Stimulated activated CD4-positive, alpha-beta T cell treated with anti-CD3 and anti-CD28 coated beads, TNF-alpha, amount 100 ng/mL, for 1 hour (primary cell): ENCODE measurements at places on chromosomes 7 and 10.

GRCh38 chr7:98119256-98119918 lies 12.7 kb downstream of the LMTK2 start:
- no peak for DNase-seq

GRCh38 chr7:22181663-22182062 lies 175.3 kb downstream of the RAPGEF5 start:
- DNase-seq = no peak

DNA sequence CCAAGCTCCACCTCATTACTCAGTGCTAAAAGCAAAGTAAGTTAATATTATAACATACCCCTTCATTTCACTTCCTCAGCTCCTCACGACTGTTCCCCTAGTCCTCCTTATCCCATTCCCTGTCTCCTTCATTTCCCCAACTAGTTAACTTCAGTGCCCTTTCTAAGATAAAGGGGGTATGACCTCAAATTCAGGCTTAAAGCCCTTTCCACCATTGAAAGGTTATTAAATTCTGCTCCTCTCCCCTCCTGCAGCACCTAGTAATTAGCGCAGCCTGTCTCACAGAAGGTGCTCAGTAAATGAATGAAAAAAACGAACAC lies 1.0 kb downstream of the CRPPA start:
- no peak for DNase-seq

DNA sequence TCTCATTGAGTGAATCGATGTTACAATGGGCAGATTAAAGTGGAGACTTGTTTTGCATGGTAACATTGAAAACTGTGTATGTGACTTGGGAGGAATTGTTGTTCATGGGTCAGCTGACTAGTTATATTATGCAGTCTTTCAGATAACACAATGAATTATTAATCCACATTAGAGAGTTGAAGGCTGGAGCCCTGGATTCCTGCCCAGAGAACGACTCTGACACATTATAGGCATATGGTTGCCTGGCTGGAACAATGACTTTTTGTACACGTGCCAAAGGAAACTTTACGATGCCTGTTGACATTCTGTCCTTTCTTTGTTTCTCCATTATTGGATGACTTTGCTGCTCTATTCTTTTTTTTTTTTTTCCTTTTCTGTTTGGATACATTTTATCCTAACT lies 52.3 kb upstream of the TMEM229A start:
- DNase-seq = no peak

DNA sequence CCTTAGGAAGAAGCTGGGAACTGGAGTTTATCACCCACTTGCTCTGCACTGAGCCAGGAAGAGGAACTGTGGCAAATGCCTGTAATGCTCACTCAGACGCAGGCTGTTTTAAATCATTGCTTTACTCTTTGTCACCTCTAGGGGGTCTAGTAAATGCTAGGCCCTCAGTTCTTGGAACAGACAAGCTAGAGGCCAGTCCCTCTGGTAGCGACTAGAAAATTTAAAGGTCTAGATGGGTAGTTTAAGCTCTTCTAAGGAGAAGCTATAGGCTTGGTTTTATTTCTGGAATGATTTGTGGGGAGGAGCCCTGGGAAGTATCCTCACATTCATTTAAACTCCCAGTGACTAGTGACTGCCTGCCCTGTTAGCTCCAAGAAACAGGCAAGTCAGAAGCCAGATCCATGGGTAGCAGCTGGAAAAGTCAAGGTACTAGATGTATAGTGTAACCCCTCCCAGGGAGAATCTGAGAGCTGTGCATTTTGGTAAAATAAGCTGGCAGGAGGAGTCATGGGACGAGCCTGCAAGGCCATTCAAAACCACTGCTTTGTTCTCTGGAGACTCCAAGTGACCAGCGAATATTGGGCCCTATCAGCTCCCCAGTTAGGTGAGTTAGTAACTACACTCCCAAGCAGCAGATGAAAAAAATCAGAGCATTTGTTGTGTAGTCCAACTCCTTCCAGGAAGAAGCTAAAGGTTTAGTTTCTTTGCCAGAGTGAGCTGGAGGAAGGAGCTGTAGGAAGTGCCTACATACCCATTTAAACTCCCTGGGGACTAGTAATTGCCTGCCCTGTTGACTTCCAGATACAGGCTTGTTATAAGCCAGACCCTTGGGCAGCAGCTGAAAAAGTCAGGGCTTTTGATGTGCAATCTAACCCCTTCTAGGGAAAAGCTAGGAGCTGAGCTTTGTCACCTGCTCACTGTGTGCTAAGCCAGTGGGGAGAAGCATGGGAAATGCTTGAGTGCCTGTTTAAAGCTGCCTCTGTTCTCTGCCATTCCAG lies 68.9 kb downstream of the DYNC1I1 start:
- DNase-seq = no peak

DNA sequence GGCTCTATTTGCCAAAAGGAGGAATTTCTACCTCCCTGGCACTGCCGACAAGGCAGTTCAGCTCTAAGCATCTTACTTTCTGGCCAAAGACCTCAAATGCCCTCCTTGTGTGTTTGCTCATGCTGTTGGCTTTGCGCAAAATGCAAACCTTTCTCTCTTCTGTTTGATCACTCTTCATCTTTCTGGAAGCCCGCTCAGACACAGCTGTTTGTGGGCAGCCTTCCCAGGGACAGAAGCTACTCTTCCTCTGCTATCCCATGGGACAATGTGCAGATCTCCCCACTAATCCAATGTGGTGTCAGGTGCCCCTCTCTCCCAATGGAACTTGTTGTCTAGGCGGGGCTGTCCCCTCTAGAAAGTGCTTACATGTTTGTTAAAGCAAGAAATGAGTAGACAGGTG lies 278.7 kb downstream of the CCSER2 start:
- DNase-seq = no peak

GRCh38 chr7:46153951-46154787 lies 233.1 kb upstream of the IGFBP3 start:
- no peak for DNase-seq

GRCh38 chr7:117230276-117231046 lies 92.4 kb downstream of the WNT2 start:
- no peak for DNase-seq

DNA sequence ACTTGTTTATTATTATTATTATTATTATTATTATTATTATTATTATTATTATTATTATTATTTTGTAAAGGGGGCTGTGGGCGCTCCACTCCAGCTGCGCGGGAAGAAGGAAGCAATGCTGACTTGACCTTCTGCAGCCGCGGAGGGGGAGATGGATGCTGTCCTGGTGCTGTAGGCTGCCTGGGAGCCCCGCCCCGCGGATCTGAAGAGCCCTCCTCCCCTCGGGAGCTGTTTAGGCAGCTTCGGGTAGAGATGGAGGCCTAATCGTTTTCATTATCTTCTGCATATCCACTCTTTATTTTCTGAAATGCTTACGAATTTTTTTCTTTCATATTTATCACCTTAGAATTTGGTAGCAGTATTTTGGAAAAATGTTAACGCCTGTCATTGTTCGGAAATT lies 101.2 kb upstream of the KLF6 start:
- no peak for DNase-seq

- DNase-seq = peak; percentile 3
These were observed 171.1 kb upstream of the TBX20 start for GRCh38 chr7:35424869-35425495.

DNA sequence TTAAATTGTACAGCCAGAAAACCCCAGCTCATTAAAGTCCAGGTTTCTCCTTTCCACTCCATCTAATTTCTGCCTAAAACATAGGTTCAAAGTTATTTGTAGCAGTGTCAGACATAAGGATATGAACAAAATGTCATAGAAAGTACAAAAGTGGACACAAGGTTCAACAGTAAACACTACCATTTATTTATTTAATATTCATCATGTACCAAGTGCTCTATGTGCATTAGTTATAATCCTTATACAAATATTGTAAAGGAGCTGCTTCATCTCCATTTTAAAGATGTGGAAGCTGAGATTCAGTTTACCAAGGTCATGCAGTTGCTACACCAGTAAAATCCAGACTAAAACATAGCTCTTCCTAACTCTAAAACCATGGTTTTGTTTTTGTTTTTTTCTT lies 52.0 kb upstream of the CDK1 start:
- no peak for DNase-seq

GRCh38 chr10:78752221-78752620 lies 316.5 kb upstream of the ZMIZ1 start:
- no peak for DNase-seq

DNA sequence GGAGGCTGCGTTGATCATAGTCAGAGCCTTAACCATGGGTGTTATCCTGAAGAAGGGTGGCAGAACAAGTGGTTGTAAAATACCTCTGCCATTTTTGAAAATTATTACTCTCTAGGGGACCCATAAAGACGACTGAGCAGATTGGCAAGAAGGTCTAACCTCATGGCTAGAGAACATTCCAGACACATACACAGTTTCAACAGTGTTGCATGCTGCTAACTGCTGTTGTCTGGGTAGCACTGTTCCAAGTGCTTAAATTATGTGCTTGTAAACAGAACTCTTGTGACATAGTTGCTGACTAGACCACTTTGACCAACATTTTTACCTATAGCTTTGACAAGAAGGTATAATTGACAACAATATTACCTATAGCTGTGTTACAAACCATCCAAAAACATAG lies 46.1 kb upstream of the FOXP2 start:
- no peak for DNase-seq

DNA sequence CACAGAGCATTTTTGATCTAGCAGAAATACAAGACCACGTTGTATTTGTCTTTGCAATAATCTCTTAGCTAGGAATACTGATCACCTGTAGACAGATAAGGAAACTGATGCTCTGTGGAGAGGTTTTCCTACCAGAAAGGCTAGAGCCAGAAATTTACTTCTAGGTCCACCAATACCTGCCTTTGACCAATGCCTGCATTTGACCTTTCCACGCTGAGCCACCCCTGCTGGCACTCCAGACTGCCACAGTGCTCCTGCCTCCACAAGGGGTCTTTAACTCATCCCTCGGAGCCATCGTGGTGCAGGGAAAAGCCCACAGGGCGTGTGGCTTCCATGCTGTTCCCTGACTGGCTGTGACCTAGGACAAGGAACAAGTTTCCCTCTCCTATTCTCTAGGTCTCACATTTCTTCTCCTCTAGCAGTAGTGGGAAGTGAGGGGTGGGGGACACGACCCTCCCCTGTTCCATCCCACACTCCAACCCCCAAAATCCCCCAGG lies 1.5 kb upstream of the ELN start:
- no peak for DNase-seq

GRCh38 chr7:150980663-150981062 lies 2.5 kb upstream of the KCNH2 start:
- no peak for DNase-seq

GRCh38 chr10:44512431-44513022 lies 127.6 kb upstream of the CXCL12 start:
- DNase-seq = no peak

DNA sequence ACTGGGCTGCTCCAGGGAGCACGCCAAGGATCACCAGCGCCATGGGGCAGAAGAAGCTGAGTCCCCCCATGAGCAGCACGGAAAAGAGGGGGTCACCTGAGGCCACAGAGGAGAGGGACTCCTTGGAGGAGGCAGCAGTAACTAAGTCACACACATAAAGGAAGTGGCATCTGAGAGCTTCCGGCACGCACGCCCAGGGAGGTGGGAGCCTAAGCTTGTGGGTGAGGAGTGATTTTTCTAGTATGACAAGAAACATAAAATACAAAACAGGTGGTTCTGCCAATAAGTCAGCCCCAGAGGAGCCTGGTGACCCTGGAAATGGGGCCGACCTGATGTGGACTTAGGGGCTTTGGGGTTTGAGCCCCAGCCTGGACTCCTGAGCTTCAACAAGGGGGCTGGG lies 60.8 kb downstream of the CARD11 start:
- peak; percentile 13 for DNase-seq

DNA sequence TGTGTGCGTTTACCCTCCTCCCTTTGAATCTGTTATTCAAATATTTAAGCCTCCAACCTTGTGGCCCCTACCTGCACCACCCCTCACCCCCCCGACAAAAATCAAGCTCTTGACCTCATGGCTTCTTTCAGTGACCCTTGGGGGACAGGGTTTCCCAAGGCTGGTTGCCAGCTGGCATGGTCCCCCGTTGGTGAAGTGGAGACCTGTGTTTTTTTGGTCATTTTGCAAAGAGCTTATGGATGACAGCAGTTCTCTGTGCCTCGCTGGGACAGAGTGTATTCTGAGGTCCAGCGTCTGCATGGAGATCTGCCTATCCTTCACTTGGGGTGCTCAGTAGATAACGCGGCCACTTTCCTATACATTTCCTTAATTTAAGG lies 111.0 kb downstream of the TCF7L2 start:
- DNase-seq = no peak

DNA sequence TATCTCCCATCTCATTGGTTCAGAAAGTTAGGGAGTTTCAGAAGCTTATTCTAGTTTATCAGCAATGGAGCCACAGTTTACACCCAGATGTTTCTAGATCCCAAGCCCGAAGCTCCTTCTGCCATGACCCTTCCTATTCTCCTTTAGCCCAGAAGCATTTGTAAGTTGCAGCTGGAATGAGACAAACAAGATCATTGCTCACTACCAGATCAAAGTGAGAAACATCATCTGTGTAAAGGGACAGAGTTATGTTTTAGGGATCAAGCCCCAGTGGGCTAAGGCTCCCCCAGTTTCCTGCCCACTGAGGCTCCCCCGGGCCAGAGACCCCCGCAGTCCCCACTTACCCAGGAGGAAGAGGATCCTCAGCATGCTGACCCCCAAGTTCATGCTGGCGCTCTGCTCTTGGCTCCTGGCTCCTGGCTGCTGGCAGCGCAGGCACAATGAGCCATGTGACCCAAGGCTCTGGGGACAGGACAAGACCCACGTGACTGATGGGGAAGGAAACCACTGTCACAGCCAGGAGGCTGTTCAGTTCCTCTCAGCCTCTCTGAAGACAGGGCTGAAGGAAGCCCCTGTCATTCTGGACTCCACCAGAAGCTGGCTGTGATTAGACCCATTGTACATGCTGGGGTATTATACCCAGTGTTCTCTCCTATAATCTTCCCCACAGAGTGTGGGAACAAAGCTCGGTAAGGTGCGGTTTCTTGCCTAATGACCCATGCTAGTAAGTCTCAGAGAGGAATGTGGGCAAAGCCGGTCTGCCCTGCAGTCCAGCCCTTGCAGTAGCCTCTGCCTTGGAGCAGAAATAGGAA lies at the start of gene TMEM273:
TSS of gene TMEM273 (minus strand) at position 442 of the 812 bp plus-strand sequence. CDS start at position 387, 55 bp downstream.
- no peak for DNase-seq

- no peak for DNase-seq
These were observed 106.1 kb downstream of the PRKCQ start for GRCh38 chr10:6473901-6474370.

DNA sequence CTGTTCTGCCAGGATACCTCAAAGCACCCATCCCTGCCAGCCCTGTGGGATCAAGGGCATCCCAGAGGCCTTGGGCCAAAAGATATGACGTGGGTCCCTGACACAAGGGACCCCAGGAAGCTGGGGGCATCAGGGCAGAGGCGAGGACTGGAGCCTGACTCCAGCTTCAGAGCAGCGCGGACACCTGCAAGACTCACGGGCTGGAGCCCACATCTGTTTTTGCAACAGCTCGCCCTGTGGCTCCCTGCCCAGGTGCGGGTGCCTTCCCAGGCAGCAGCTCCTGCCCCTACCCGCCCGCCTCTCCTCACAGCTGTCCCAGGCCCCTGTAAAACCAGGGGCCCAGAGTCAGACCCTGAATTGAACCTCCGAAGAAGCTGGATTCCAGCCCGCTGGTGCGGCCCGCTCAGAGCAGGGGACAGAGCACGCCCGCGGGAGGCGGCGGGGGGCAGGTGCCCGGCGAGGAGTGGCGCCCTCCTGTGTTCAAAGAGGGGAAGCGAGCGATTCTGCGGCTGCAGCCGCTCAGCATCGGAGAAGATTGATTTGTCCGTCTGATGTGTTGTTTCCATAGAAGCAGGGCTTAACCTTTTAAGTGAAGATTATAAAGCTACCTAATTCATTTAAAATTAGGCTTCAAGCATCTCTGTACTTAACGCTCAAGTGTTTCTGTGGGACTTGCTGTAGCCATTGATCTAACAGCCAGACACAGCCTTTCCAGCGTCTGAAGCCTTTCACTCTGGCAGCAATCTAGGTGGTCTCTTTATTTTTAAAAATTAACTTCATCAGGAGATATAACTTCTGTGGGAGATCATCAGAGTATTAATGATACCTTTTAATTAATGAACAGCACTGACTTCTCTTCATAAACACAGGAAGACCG lies 88.4 kb downstream of the BEND7 start:
- DNase-seq = no peak
